Central memory CD8-positive, alpha-beta T cell (primary cell): ENCODE measurements at places on chromosomes 3 and 15.

DNA sequence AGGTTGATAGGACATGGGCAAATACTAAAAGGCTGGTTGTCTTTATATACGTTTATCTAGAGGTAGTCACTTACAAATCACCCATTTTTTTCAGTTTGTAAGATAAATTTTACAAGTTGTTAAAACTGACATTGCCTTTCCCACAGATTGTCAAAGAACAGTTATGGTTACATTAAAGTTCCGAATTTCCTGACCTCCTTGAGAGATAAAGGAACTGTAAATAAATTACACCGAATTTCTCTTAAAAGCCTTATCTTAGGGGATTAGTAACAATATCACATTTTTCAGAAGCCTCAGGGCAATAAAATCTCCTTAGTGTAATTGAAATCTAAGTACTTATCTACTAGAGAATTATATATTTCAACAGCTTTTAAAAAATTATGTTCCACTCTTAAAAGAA is 49.5 kb downstream of the ZPLD1 start:
- no peaks in the 10 kb centered on the region for H3K4me1 ChIP-seq
- no peak overlapping the region for H3K27ac ChIP-seq
- no peak for DNase-seq
- H3K36me3 ChIP-seq: no peaks in the 10 kb centered on the region
- no peak overlapping the region for H3K4me3 ChIP-seq

DNA sequence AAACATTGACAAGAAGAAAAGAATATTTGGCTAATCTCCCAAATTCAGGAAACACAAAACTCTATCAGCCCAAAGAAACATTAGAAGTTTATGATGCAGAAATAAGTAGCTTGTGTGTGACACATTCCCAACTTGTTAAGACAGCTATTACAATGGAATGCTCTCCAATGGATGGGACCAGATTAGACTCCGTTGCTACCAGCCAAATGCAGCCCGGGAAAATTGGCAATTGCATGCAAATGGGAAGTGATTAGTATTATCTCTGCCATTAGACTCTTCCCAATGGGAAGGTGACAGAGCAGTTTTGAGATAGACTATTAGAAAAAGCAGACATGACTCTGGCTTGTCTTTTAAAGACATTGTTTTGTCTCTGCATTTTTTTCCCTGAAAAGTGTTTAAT is 37.4 kb upstream of the KCNMB2 start:
- no peak overlapping the region for H3K4me3 ChIP-seq
- no peaks in the 10 kb centered on the region for H3K4me1 ChIP-seq
- no peaks in the 10 kb centered on the region for H3K27me3 ChIP-seq
- no peak for DNase-seq
- no peak overlapping the region for H3K27ac ChIP-seq

- no peaks in the 10 kb centered on the region for H3K4me1 ChIP-seq
- no peak overlapping the region for H3K27ac ChIP-seq
- DNase-seq: no peak
- peaks cover 14% of the 10 kb centered on the region for H3K27me3 ChIP-seq
- peaks cover 2% of the 10 kb centered on the region for H3K36me3 ChIP-seq
These were observed 193.0 kb downstream of the ATP10A start for GRCh38 chr15:25670025-25670554.

GRCh38 chr3:190524942-190525341 is 11.1 kb downstream of the IL1RAP start:
- no peak overlapping the region for H3K27ac ChIP-seq
- H3K27me3 ChIP-seq: no peaks in the 10 kb centered on the region
- no peak for DNase-seq
- peaks cover 5% of the 10 kb centered on the region for H3K36me3 ChIP-seq

GRCh38 chr3:25582242-25582641 is 82.5 kb downstream of the TOP2B start:
- no peak overlapping the region for H3K27ac ChIP-seq
- peaks cover 35% of the 10 kb centered on the region for H3K27me3 ChIP-seq
- H3K36me3 ChIP-seq: no peaks in the 10 kb centered on the region

- no peak overlapping the region for H3K27ac ChIP-seq
- H3K4me1 ChIP-seq: no peaks in the 10 kb centered on the region
- no peaks in the 10 kb centered on the region for H3K36me3 ChIP-seq
- peaks cover 38% of the 10 kb centered on the region for H3K27me3 ChIP-seq
These were observed 72.9 kb downstream of the NSMCE3 start for GRCh38 chr15:29196722-29197121.

GRCh38 chr3:81013360-81013759 is 748.1 kb downstream of the GBE1 start:
- H3K27ac ChIP-seq: no peak overlapping the region
- DNase-seq: no peak
- no peak overlapping the region for H3K4me3 ChIP-seq
- no peaks in the 10 kb centered on the region for H3K36me3 ChIP-seq
- no peaks in the 10 kb centered on the region for H3K4me1 ChIP-seq

DNA sequence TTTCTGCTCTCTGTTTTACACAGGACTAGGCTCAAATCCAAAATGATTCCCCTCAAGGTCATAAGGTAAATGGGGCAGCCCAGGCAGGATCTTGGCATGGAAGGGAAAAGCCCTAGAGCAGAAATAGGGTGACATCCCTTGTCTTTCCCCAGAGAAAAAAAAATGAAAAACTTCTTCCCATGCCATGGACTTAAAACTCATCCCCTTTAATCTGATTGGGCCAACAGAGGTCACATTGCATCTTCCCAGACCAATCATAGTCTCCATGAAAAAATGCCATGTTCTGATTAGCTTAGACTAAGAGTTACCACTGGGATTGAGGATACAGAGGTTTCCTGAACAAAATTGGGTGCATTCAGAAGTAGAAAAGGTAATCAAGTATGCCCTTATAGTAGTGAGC is 241.3 kb upstream of the LRTM1 start:
- no peak overlapping the region for H3K4me3 ChIP-seq
- no peak overlapping the region for H3K27ac ChIP-seq
- H3K4me1 ChIP-seq: no peaks in the 10 kb centered on the region
- no peaks in the 10 kb centered on the region for H3K27me3 ChIP-seq
- no peak for DNase-seq
- H3K36me3 ChIP-seq: no peaks in the 10 kb centered on the region

- H3K27ac ChIP-seq: no peak overlapping the region
- no peaks in the 10 kb centered on the region for H3K27me3 ChIP-seq
- no peaks in the 10 kb centered on the region for H3K4me1 ChIP-seq
- no peak overlapping the region for H3K4me3 ChIP-seq
These were observed 77.8 kb downstream of the VGLL3 start for GRCh38 chr3:86913160-86913559.

DNA sequence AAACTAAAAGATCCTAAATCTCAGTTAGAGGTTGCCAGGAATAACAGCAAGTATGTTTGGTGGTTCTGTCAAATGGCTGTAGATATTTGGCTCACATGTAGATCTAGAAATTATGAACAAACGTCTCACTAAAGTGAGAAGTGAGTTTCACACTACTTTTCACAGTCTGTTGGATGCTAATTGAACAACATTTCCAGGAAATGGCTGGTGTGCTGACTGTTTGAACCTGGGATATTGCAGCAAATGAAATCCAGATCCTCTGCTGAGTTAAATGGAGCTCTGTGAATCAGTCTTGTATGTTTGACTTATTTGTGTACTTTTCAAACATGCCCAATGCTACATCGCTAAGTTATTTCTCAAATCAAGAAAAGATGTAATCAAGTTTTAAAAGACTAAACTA is 21.3 kb upstream of the RSL24D1 start:
- peaks cover 19% of the 10 kb centered on the region for H3K36me3 ChIP-seq
- peak overlapping the region; percentile 78 for H3K27ac ChIP-seq
- no peak overlapping the region for H3K4me3 ChIP-seq
- no peak for DNase-seq
- no peaks in the 10 kb centered on the region for H3K27me3 ChIP-seq
- peaks cover 48% of the 10 kb centered on the region for H3K4me1 ChIP-seq

DNA sequence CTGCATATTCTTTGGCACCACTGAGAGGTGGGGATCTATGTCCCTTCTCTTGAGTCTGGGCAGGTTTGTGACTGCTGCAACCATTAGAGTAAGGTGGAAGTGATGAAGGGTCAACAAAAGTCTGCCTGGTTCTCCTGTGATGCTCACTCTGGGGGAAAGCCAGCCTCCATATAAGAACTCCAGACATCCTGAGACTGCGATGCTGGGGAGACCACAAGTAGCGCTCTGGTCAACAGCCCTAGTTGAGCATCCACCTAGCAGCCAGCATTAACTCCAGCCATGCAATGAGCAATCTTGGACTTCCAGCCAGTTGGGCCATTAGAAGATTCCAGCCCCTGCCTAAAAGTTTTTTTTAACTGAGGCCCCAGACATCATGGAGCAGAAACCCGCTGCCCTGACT is 62.8 kb downstream of the SCN11A start:
- H3K4me3 ChIP-seq: no peak overlapping the region
- H3K27me3 ChIP-seq: peaks cover 43% of the 10 kb centered on the region
- H3K27ac ChIP-seq: no peak overlapping the region
- DNase-seq: no peak
- H3K4me1 ChIP-seq: no peaks in the 10 kb centered on the region

DNA sequence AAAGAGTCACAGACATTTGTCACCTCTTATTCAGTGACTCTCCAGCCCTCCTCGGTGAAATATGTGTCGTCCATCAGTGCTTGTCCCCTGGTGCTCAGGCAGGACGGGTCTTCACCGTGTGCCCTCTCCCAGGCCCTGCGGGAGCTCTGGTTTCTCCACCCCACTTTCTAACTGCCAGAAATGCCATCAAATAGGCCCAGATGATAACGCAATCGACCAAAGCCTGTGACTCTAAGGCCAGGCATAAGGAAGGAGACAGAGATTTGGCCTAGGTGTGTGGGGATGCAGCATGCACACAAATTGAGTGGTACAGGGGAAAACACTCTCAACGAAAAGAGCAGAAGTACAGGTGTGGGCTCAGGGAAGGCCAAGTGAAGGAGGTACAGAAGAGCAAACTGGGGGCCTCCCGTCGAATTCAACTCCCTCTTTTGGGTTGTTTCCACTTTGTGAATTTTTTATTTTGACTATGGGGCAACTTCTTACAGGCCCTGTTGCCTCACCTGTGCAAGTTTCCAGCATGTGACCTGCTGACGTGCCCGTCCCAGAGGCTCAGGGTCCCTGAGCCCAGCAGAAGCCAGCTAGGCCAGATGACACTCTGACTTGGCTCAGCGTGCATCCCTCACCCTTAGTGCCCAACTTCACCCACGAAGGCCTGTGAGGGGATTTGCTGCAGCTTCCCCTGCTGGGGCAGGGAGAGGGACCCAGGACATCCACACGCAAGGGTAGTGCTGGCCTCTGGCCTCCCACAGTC is 4.7 kb downstream of the NUP210 start:
- DNase-seq: no peak
- H3K27me3 ChIP-seq: no peaks in the 10 kb centered on the region
- peaks cover 20% of the 10 kb centered on the region for H3K36me3 ChIP-seq
- H3K4me3 ChIP-seq: peak overlapping the region; percentile 75
- peak overlapping the region; percentile 93 for H3K27ac ChIP-seq

GRCh38 chr3:33789183-33789954 is 9.1 kb upstream of the PDCD6IP start:
- no peaks in the 10 kb centered on the region for H3K4me1 ChIP-seq
- DNase-seq: no peak
- H3K27me3 ChIP-seq: peaks cover 26% of the 10 kb centered on the region
- H3K4me3 ChIP-seq: no peak overlapping the region

- H3K36me3 ChIP-seq: no peaks in the 10 kb centered on the region
- H3K27me3 ChIP-seq: peaks cover 33% of the 10 kb centered on the region
- H3K4me3 ChIP-seq: no peak overlapping the region
- DNase-seq: no peak
- H3K4me1 ChIP-seq: no peaks in the 10 kb centered on the region
- no peak overlapping the region for H3K27ac ChIP-seq
These were observed 222.3 kb upstream of the TMC3 start for GRCh38 chr15:81596159-81596865.

GRCh38 chr15:49855917-49856637 is 235.2 kb downstream of the DTWD1 start:
- no peaks in the 10 kb centered on the region for H3K27me3 ChIP-seq
- no peak for DNase-seq
- no peak overlapping the region for H3K4me3 ChIP-seq

DNA sequence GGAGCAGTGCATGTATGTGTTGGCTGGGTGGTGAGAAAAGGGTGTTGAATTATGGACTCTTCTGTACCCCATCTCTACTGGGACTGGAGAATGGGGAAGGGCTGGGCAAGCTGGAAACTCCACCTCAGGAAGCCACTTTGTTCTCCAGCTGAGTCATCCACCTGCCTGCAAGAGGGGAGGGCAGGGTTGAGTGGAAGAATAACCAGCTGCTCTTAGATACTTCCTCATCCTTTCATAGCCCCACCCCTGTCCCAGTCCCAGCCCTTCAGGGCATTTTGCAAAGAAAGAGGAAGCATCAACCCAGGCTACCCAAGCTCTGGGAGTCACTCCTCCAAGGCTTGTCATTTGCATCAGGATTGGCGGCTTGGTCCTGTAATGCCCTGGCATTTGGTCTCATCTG is 33.1 kb downstream of the RAB11A start:
- peaks cover 5% of the 10 kb centered on the region for H3K4me1 ChIP-seq
- H3K4me3 ChIP-seq: no peak overlapping the region
- H3K27me3 ChIP-seq: no peaks in the 10 kb centered on the region
- DNase-seq: no peak
- H3K27ac ChIP-seq: no peak overlapping the region

- H3K4me3 ChIP-seq: no peak overlapping the region
- peaks cover 11% of the 10 kb centered on the region for H3K4me1 ChIP-seq
- no peaks in the 10 kb centered on the region for H3K36me3 ChIP-seq
- DNase-seq: no peak
- H3K27me3 ChIP-seq: peaks cover 99% of the 10 kb centered on the region
These were observed 10.8 kb upstream of the GRIP2 start for GRCh38 chr3:14550651-14551611.

DNA sequence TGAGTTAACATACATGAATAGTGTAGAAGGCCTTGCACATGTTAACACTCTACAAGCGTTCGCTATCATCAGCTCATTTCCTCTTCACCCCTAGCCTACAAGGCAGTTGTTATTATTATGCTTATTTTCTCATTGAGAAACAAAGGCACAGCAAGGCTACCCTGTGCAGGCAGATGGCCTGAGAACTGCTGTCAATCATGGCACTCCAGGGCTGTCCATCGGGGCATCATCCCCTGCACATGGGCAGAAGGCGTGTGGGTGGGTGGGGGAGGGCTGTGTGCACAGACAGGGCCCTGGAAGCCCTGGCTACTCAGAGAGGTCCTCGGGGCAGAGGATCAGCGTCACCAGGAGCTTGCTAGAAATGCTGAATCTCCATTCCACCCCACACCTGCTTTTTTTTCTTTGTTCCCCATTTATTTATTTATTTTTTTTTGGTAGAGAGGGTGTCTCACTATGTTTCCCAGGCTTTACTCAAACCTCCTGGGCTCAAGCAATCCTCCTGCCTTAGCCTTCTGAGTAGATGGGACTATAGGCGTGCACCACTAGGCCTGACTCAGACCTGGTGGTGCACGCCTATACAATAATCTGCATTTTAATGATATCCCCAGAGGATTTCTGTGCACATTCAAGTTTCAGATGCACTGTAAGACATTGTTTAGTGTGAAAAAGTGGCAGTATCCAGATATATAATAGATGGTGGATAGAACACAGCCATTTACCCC is 9.6 kb upstream of the ZXDC start:
- H3K27me3 ChIP-seq: no peaks in the 10 kb centered on the region
- H3K27ac ChIP-seq: no peak overlapping the region
- H3K36me3 ChIP-seq: peaks cover 1% of the 10 kb centered on the region
- no peak overlapping the region for H3K4me3 ChIP-seq
